A549 treated with AZD2906 at 1 μM for 4 hours (cell line): ENCODE measurements at places on chromosomes 2 and 18. TPM values are rescaled to one million over a fixed set of nuclear protein-coding genes. Genes with fewer than 3 reads are reported as not detected.

Gene SPP2
- total RNA-seq: not detected in 5 replicates

Gene TDRD15
- total RNA-seq: not detected in 5 replicates

Gene C2orf80
- not detected in 5 replicates for total RNA-seq

Gene RAMP1
- 0.07 to 0.10 TPM in 2 of 5 replicates, not detected in the others for total RNA-seq

Gene NMUR1
- not detected in 5 replicates for total RNA-seq

Gene GPR35
- 0.24 to 1.1 TPM (median 0.77 TPM) in 5 replicates for total RNA-seq

Gene CAMKMT
- total RNA-seq: 3.5 to 5.4 TPM (median 4.8 TPM) in 5 replicates

Gene NPPC
- total RNA-seq: 0.24 to 0.70 TPM (median 0.34 TPM) in 4 of 5 replicates, not detected in the other

Gene AFF3
- 0.01 to 0.06 TPM (median 0.02 TPM) in 5 replicates for total RNA-seq

Gene TTC27
- total RNA-seq: 22.8 to 28.8 TPM (median 23.3 TPM) in 5 replicates

Gene PAPOLG
- total RNA-seq: 6.8 to 10.6 TPM (median 8.7 TPM) in 5 replicates

Gene BABAM2
- 43.7 to 49.1 TPM (median 47.5 TPM) in 5 replicates for total RNA-seq

Gene ERBB4
- total RNA-seq: 0.01 TPM in 1 of 5 replicates, not detected in the others

Gene SLC1A4
- 9.6 to 11.0 TPM (median 9.8 TPM) in 5 replicates for total RNA-seq

Gene PKDCC
- total RNA-seq: 20.4 to 26.2 TPM (median 22.4 TPM) in 5 replicates

Gene UGT1A4
- total RNA-seq: 0.06 to 0.11 TPM (median 0.06 TPM) in 3 of 5 replicates, not detected in the others

Gene SCRN3
- 12.9 to 15.9 TPM (median 14.6 TPM) in 5 replicates for total RNA-seq

Gene KCNJ13
- not detected in 5 replicates for total RNA-seq

Gene PLEKHH2
- total RNA-seq: 1.6 to 2.1 TPM (median 1.9 TPM) in 5 replicates

Gene FAM210A
- total RNA-seq: 22.4 to 24.1 TPM (median 22.8 TPM) in 5 replicates

Gene GRB14
- 3.9 to 5.6 TPM (median 5.1 TPM) in 5 replicates for total RNA-seq

Gene GALNT3
- 0.06 to 0.08 TPM in 2 of 5 replicates, not detected in the others for total RNA-seq

Gene CCDC68
- 3.8 to 7.4 TPM (median 5.3 TPM) in 5 replicates for total RNA-seq

Gene DPP10
- total RNA-seq: not detected in 5 replicates

Gene NTSR2
- total RNA-seq: 0.05 to 0.08 TPM in 2 of 5 replicates, not detected in the others

Gene WDR35
- total RNA-seq: 12.2 to 17.7 TPM (median 13.4 TPM) in 5 replicates

Gene GALNT14
- 42.1 to 47.2 TPM (median 44.8 TPM) in 5 replicates for total RNA-seq

Gene COPS9
- 254 to 314 TPM (median 286 TPM) in 5 replicates for total RNA-seq

Gene SCN7A
- not detected in 5 replicates for total RNA-seq

Gene B3GNT7
- 1.8 to 2.4 TPM (median 2.2 TPM) in 5 replicates for total RNA-seq

Gene EVX2
- 0.01 TPM in 1 of 5 replicates, not detected in the others for total RNA-seq

Gene CCL20
- 3.5 to 6.9 TPM (median 5.9 TPM) in 5 replicates for total RNA-seq

Gene PTPRN
- total RNA-seq: 0.95 to 1.5 TPM (median 1.3 TPM) in 5 replicates

Gene EPG5
- total RNA-seq: 3.7 to 4.5 TPM (median 3.9 TPM) in 5 replicates

Gene SLC14A1
- 0.14 TPM in 1 of 5 replicates, not detected in the others for total RNA-seq

Gene ASXL3
- total RNA-seq: not detected in 5 replicates

Gene RMDN2
- 4.2 to 5.5 TPM (median 4.5 TPM) in 5 replicates for total RNA-seq

Gene EPHA4
- 0.58 to 0.95 TPM (median 0.77 TPM) in 5 replicates for total RNA-seq

Gene SERPINB11
- 0.03 to 0.16 TPM in 2 of 5 replicates, not detected in the others for total RNA-seq
